RWPE1 (cell line): ENCODE measurements at places on chromosomes 4 and X.

GRCh38 chrX:131841496-131842437 lies 181.3 kb upstream of the STK26 start:
- DNase-seq = peak; percentile 49

DNA sequence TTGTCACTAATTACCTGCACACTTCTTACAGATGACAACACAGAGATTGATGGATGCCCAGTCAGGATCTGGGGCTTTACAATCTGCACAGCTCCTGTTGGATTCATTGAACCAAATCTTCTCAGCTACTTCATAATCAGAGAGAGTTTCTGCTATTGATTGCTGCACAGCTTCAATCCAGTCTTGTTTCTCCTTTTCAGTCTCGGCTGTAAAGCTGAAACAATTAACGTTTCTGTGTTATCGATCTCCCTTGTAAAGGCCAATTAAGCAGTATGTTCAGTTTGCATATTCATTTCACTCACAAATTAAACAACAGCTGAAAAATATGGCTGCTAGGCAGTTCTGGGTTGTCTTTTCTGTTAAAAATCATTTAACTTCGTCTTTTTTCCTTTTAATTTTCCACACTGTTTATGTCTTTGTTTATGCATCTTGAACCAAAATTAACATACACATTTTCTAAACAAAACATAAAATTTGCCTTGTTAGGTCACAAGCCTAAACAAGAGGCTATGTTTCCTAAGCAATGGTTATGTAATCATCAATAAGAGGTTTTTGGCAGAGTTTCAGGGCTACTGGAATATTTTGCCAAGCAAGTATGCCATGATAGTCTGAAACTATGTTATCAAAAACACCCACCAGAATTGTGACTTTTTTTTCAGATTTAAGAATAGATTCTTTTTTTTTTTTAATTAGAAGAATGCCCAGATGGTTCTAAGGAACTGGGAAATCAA lies 79.2 kb downstream of the ARAP2 start:
- DNase-seq = no peak

GRCh38 chr4:110781944-110782343 lies 159.1 kb upstream of the PITX2 start:
- no peak for DNase-seq

GRCh38 chrX:38854305-38854704 lies 53.0 kb downstream of the MID1IP1 start:
- DNase-seq = no peak

DNA sequence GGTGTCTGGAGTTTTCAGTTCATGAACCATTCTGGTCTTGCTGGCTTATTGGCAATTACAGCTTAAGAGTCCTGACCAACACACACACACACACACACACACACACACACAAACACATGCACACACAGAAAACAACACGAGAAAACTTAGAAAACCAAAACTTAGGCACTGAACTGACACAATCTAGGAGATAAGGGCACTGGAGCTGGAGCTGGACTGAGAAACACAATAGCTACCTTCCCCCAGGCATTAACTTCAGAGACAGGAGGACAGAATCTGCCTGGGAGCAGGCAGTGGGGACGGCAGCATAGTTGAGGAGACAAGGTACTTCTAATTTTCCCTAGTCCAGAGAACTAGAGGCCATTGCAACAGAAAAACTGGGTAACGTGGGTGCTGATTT lies 62.3 kb downstream of the LNX1 start:
- no peak for DNase-seq

- DNase-seq = no peak
Observed at GRCh38 chr4:120316416-120316815, 249.8 kb upstream of the MAD2L1 start.

- DNase-seq = no peak
Observed at GRCh38 chrX:150694738-150695410, 1.7 kb downstream of the MTMR1 start.

GRCh38 chr4:98411731-98412130 lies 150.5 kb downstream of the RAP1GDS1 start:
- no peak for DNase-seq

DNA sequence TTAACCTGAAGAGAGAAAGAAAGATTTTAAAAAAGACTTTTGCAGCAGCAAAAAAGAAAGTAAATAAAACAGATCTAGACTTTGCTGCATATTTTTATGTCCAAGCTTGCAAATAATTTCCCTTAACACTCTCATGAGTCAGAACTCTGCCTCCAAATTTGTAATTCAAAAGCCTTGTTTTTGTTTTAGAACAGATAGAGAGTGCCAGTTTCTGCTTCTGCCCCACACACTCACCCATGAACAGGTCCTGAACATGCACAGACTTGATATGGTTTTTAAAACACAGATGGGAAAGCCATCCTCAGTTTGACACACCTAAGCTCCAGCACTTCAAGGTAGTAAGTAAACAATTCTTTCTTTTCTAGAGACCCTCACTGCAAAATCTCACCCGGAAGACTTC lies 39.7 kb upstream of the VCX3B start:
- DNase-seq = peak; percentile 2

- peak; percentile 10 for DNase-seq
Observed at GRCh38 chr4:54840992-54841768, 183.4 kb downstream of the KIT start.

DNA sequence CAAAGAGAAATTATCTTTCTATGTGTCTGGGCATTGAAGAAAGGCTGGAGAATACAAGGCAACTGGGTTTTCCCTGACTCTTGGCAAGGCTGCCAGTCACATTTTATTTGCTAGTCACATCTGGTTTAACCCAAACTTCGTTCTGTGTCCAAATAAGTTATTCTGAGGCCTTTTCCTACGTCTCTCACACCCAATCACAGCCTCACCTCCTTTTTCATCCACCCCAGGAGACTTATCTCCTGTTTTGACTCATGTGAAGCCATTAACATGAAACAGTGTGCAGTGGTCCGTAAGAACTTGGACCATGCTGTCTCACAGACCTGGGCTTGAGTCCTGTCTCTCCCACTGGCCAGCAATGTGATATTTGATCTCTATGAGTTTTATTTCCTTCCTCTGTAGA lies 59.3 kb downstream of the CNGA2 start:
- DNase-seq = no peak

GRCh38 chrX:115564243-115564642 lies 3.3 kb downstream of the PLS3 start:
- DNase-seq = no peak

DNA sequence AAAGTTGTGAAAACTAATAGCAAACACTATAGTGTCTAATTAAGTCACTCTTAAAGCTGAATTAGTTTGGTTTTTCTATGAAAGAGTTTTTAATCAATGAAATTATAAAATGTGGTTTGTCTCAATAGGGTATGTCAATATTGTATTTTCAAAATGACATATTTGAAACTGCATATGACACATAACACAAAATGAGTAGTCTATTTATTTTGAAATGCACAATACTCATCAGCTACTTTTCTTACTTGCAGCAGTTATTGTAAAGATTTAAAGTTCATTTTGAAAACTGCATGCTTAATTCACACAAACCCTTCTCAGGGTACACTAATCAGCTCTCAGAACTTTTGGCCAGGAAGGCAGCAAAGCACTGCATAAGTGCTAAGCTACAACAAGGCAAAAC lies 21.2 kb downstream of the CLGN start:
- no peak for DNase-seq

DNA sequence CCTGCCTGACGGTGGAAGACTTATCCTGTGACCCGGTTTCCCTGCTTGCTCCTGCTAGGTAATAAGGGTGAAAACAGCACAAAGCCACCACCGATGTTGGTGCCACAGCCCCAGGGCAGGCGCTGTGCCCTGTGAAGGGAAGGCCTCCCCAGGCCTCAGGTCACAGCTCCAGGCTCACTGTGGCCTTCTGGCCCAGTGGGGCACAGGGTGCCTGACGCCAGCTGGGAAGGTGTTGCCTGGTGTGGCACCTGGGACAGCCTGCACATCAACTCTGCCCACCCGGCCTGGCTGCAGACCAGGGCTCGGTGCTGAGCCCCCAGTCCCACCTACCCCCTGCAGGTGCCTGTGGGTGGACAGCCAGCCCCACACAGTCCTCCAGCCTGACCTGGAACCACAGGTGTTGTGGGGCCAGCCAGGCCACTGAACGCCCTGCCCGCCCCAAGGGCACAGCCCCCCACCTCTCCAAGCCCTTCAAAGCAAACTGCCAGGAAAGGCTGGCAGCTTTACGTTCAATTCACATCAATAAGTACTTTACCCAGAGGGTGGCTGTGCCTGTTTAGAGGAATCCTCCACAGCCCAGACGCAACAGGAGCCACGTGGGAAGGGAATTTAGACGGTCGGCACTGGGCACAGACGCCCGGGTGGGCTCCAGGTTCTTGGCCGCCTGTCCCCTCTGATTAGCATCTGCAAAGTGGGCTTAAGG lies 54.3 kb downstream of the ZFYVE28 start:
- DNase-seq = no peak

- no peak for DNase-seq
Observed at GRCh38 chr4:16760617-16761363, 137.7 kb downstream of the LDB2 start.

DNA sequence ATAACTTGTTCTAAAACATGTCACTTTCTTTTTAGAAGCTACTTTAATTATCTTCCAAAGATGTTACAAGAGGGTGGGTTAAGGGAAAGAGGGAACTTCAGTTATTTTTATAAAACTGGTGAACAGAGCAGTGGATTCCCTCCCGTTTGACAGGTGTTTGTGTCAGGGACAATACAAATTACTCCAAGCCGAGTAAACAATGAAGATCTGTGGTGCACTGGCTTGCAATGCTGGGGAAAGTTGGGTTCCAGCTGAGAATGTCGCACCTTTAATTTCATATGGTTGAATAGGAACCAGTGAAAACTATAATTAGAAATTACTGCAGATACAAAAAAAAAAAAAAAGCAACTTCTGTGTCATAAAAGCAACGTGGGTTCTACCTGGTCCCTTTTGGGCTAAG lies 98.6 kb upstream of the TTC29 start:
- DNase-seq = no peak

- no peak for DNase-seq
Observed at GRCh38 chr4:134470544-134470943, 269.0 kb upstream of the PABPC4L start.

DNA sequence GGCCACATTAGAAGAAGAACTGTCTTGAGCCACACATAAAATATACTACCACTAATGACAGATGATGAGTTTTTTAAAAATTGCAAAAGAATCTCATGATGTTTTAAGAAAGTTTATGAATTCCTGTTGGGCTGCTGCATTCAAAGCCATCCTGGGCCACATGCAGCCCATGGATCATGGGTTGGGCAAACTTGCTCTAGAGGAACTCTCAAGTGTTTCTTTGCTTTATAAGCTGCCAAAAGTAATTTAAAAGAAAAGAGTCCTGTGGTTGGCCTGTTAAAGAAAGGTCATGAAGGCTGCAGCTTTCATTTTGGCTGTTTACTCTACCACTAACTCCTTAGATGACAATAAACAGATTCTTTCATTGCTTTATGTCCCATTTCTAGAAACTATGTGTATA lies 218.2 kb downstream of the SCFD2 start:
- no peak for DNase-seq

DNA sequence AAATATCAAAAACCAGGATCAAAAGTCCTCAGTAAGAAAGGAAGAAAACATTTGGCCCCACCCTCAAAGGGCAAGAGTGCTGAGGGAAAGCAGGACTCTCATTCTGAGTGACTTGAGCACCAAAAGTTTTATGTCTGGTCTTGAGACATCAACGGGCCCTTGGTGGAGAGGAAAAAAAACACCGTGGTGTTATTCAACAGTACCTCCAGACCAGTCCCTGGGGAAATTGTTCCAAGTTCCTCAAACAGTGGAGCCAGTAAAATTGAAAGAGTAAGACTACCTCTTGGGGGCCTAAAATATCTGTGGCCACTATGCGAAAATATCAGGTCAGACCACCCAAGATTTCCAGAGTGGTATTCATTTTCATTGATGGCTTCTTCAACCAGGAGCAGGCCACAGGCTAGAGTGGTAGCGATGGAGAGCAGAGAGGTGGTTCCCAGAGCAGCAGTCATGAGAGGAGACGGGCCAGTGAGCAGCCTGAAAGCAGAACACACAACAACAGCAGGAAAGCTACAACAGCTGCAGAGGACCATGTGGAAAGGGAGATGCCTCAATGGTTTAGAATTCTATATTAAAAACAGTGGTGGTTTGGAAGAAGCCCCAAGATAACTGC lies 63.7 kb upstream of the RPL34 start:
- no peak for DNase-seq

GRCh38 chr4:186307916-186308315 lies 41.9 kb downstream of the F11 start:
- DNase-seq = no peak

DNA sequence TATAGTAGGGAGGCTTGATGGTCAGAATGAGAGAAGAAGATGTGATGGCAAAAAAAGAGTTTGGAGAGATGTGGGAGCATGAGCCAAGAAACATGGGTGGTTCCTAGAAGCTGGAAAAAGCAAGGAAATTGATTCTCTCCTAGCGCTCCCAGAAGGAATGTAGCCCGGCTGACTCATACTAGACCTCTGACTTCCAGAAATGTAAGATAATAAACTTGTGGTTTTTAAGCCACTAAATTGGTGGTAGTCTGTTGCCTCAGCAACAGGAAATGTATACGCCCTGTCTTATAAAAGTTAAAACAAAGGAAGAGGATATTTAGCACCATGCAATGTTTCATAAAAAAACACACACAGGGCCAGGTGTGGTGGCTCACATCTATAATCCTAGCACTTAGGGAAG lies 182.7 kb upstream of the PCDH7 start:
- DNase-seq = peak; percentile 59

- no peak for DNase-seq
Observed at GRCh38 chrX:118418811-118419251, 72.9 kb downstream of the WDR44 start.

GRCh38 chrX:79366873-79367749 lies at the start of gene ITM2A:
ITM2A (minus strand) TSS chrX:79367334; CDS start chrX:79367215, 119 bp downstream.
- no peak for DNase-seq

DNA sequence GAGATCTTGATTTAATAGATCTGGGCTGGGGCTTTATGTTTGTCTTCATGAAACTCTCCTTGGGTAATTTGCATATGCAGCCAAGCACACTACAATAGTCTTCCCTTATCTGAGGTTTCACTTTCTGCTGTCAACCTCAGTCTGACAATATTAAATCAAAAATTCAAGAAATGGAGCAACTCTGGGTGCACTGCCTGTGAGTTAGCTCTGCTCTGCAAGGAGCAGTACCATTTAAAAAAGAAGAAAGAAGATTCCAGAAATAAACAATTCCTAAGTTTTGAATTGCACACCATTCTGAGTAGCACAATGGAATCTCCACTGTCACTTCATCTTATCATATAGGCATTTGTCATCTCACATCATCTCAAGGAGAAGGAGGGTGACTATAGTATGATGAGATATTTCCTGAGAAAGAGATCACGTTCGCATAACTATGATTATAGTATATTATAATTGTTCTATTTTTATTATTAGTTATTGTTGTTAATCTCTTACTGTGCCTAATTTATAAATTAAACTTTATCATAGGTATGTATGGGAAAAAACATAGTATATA lies 9.4 kb downstream of the FNIP2 start:
- DNase-seq = no peak

- peak; percentile 26 for DNase-seq
Observed at GRCh38 chr4:30716681-30717207, 3.4 kb upstream of the PCDH7 start.
